Hindlimb muscle (tissue), 1 donor: ENCODE measurements at places on chromosomes 13 and 19. TPM values are rescaled to one million over a fixed set of nuclear protein-coding genes. Genes with fewer than 3 reads are reported as not detected.

Gene OR7D2
- polyA plus RNA-seq, result 0.06 TPM

- no peak for DNase-seq
Observed at GRCh38 chr19:37929355-37929923, 22.4 kb downstream of the SIPA1L3 start.

- no peak for DNase-seq
Observed at GRCh38 chr13:59413126-59413525, 750.6 kb downstream of the DIAPH3 start.

DNA sequence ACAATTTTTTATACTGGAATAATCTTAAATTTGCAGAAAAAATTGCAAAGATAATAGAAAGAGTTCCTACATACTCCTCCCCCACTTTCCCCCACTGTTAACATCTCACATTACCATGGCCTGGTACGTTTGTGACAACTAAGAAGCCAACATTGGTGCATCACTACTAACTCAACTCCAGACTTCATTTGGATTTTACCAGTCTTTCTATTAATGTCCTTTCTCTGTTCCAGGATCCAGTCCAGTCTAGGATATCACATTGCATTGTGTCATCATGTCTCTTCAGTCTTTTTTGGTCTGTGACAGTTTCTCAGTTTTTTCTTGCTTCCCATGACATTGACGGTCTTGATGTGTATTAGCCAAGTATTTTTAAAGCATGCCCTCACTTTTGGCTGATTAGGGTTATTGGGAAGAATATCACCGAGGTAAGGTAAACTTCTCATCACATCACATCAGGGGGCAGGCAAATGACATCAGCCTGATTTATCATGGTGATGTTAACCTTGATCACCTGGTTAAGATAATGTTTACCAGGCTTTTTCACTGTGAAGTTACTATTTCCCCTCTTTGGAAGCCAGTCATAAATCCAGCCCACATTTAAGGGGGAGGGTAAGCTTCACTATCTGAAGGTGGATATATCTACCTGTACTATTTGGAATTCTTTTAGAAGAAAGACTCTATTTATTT lies 322.1 kb downstream of the ENOX1 start:
- no peak for DNase-seq

GRCh38 chr13:37602733-37603381 lies 4.3 kb upstream of the POSTN start:
- DNase-seq, result no peak

DNA sequence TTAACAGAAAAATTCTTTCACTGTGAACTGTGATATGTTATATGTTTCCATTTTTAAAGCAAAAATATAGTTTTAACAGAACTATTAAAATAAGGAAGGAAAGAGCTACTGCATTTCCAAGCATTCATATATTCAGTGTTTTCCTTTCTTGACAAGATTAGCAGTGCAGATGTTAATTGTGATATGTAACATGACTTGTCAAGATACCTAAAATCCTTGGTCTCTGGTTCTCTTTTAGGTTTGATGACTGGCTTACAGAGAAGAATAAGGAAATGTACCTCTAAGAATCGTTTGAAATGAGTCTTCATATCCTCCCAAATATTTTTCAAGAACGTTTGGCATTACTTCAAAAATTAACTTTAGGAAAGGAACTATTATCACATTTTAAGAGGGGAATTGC lies 907.2 kb downstream of the PCDH9 start:
- DNase-seq, result no peak

Gene C19orf38
- 3.7 TPM for polyA plus RNA-seq

Gene CERS1
- polyA plus RNA-seq, result 49.3 TPM

DNA sequence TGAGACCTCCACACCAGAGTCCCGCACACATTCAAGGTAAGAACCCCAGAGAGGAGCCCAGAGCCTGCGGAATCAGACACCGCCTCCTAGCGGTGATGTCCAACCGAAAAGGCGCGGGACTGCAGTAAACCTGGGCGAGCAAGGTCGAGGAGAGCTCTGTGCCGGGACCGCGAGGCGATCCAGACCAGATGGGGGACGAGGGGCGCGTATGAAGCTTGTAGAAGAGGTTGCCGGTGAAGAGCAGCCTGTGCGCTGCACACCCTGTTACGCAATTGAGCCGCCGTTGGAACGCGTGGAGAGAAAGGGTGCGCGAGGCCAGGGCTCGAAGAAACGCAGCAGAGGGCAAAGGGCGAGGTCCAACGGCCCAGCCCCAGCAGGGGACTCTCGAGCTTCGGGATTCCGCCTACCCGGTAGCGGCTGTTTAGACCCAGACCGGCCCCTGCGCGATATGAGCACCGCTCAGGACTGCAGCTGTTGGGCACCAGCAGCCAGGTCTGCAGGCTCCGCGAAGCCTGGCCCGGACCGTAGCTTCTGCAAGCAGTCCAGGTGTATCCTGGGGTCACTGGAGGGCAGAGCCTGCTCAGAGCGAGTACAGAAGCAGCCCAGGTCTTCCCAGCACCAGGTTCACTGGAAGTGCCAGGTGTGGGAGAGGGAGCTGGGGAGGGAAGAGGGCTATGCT lies 65.9 kb upstream of the ZNF599 start:
- DNase-seq, result no peak

GRCh38 chr13:111472559-111473460 lies 152.4 kb downstream of the TEX29 start:
- DNase-seq, result no peak

- DNase-seq, result peak; percentile 39
Observed at GRCh38 chr19:58355908-58356765, 2.8 kb upstream of the A1BG start.

- no peak for DNase-seq
Observed at GRCh38 chr13:77497350-77497749, 38.2 kb upstream of the SCEL start.

- no peak for DNase-seq
Observed at GRCh38 chr13:30157616-30157993, 149.7 kb downstream of the KATNAL1 start.
